ENCODE measurements at places on chromosomes 2 and 18. TPM values are rescaled to one million over a fixed set of nuclear protein-coding genes. Genes with fewer than 3 reads are reported as not detected.

DSG3 gene
- total RNA-seq, result 72.8 TPM

MC5R gene
- not detected for total RNA-seq

POMC gene
- total RNA-seq, result not detected

CCT7 gene
- 333 TPM for total RNA-seq

INHA gene
- not detected for total RNA-seq

TRIM54 gene
- total RNA-seq, result not detected

ABCB11 gene
- not detected for total RNA-seq

IL18RAP gene
- total RNA-seq, result not detected

POTEI gene
- total RNA-seq, result not detected

CIB4 gene
- not detected for total RNA-seq
